NCI-H2107 (cell line): ENCODE measurements at places on chromosomes 7 and 10.
A peak's percentile ranks its signal among the peaks of the same experiment; 100 is the strongest.

DNA sequence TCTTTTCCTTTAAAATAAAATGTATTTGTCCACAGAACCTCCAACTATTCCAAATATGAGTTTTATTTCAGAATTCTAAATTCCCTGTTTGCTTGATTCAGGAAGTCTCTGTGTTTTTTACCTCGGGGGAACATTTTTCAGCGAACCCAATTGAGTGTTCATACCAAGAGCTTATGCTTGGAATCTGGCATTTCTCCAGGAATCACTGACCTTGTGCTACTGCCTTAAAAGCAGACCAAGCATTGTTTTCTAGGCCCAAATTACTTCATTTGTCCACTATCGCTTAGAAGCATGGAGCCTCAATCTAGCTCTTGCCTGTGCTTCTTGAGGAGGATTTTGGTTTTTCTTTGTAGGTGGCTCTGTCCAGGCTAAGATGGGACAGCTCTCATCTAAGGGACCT lies 59.4 kb downstream of the EBLN1 start:
- no peak for DNase-seq

- no peak for DNase-seq
Observed at GRCh38 chr10:126012485-126012884, 116.1 kb downstream of the FANK1 start.

DNA sequence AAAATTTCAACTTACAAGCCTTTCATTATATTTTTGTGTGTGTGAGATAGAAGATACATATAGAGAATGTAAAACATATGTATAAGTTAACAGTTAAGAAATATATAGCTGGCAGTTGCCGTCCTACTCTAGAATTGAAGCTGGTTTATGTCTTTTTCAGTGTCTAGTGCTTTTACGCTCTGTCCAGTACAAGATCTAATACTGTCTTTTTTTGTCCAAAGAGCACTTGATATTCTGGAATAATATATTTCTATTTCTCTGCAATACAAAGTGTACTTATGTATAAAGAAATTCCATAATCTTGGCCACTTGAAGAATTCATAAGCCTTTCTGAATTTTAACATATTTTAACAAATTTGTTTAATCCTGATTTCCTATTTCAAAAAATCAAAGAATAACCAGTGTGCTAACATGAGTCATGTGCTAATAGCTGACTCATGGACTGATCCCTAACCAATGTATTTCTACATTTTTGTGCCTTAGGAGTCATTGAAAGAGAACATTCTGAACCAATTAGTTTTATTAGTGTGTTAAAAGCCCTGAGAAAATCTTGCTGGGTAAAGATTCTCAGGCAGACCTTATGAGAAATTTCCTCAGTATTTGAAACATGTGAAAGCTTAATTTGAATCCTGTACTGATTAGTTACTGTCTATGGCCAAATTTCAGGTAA lies 73.2 kb upstream of the CCAR1 start:
- no peak for DNase-seq

DNA sequence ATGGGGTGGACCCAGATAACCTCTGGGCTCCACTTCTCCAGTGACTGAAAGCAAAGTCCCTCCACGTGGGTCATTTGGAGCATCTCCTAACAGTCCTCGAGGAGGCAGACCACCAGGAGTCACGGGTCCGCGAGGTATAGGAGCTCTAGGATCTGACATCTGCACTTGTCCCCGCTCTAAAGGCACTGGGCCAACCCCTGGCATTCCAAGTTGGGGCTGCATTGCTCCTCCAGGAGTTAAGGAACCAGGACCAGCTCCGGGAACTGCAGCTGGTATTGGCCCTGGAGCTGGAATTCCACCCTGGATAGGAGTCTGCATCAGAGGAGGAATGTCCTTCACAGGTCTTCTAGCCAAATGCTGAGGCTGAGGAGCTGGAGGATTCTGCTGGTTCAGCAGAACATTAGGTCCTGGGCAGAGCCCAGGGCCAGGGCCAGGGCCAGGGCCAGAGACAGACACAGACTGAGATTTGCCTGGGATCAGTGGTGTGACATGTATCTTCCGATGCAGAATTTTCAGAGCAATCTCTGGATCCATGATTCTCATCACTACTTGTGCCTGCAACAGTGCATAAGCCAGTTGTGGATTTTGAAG lies 827 bp downstream of the CSTF2T start:
- no peak for DNase-seq

- DNase-seq = no peak
Observed at GRCh38 chr7:106823631-106824030, 41.5 kb upstream of the PIK3CG start.

DNA sequence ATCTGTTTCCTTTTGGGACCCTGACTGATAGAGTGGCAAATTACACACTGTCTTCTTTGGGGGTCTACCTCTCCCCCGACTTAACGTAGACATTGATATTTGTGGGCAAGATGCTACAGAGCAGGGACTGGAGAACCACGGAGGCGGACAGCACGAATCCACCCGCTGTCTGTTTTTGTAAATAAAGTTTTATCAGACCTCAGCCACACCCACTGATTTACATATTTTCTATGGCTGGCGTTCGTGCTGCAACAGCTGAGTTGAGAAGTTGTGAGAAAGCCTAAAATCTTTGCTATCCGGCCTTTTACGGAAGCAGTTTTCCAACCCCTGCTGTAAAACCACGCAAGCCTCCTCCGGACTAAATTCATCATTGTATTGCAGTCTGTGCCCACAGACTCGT lies 17.2 kb upstream of the SLC35B4 start:
- no peak for DNase-seq

GRCh38 chr7:15015545-15016314 lies 113.2 kb upstream of the DGKB start:
- DNase-seq = peak; percentile 77

DNA sequence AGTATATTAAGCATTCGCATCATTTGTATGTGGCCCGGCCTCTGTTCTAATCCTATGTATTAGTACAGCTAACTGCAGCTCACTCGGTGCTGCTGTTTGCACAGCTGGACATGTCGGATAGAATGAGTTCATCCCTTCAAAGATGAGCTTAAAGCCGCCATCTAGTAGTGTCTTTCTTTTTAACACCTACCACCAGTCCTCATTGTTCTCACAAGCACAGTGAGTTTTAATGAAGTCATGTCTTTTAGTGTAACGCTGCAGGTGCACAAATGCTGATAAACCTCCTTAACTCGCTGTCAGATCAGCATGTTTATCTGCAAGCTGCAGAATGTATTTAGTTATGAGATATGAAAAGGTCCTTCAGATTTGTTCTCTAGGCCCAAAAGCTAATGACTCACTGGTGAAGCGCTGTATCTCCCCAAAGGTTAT lies 247.5 kb downstream of the MTERF1 start:
- no peak for DNase-seq

DNA sequence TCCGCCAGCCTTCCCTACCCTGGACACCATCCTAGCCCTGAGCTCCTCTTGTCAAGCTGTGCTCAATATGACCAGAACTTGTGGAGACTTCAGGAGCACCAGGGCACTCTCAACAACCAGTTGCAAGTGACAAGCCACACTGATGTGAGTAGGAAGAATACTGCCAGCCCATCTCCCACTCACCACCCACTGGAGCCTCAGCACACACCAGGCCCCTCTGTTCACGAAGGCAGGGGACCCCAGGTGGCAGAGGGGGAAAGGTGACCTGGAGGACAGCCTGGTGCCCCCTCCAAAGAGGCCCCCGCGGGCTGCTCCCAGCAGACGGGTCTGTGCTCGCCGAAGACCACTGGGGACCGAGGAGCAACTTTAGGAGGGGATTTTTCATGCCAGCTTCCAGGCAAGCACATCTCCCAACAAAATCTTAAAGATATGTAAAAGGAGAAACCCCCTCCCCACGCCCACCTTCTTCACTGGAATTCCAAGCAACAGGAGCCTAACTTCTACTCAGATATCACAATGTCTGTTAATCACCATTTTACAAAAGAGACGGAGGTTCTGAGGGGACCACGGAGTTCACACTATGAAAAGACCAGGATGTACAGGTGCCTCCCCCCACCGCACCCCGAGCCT lies 1.0 kb downstream of the MMD2 start:
- no peak for DNase-seq

DNA sequence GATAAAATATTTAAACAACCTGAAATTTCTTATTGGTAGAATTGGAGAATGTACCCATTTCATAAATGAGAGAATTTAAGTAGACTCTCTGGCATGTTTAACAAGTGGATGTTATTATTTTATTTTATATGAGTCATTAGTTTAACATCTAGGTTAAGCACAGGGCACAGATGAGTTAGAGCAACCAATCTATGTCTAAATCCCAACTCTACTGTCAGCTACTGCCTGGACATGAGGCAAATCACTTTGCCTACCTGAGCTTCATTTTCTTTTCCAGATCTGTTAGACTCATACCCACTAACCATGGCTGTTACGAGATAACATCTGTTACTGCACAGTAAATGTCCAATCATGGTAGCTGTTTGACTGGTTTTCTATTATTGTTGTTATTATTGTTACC lies 251.1 kb downstream of the INHBA start:
- no peak for DNase-seq

GRCh38 chr7:99679400-99680191 lies at the start of gene CYP3A5:
CYP3A5 (minus strand) TSS chr7:99679996; CDS start chr7:99679896, 100 bp downstream.
- no peak for DNase-seq

- no peak for DNase-seq
Observed at GRCh38 chr7:98722402-98722801, 105.3 kb downstream of the NPTX2 start.

GRCh38 chr7:87173471-87173870 lies 21.2 kb downstream of the DMTF1 start:
- no peak for DNase-seq

- no peak for DNase-seq
Observed at GRCh38 chr10:47298715-47299114, 1.3 kb upstream of the GDF10 start.

DNA sequence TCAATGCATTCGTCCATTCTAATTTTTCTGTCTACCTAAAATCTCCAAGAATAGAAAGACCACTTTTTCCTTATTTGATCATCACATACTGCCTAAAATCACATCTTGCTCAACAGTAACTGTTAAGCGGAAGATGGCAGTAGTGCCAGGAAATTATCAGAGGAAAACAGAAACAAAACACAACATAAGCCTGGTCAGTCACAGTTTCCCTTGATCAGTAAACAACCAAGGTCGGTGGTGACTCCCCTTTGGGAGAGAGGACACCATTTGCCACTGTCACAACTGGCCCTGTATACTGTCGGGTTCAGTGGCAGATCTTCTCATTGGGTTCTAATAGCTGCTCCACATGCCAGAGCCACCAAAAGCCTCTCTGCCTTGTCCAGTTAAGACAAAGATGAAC lies 106.6 kb downstream of the PLXNA4 start:
- no peak for DNase-seq

GRCh38 chr10:65194555-65194954 lies 1673.4 kb downstream of the REEP3 start:
- no peak for DNase-seq

DNA sequence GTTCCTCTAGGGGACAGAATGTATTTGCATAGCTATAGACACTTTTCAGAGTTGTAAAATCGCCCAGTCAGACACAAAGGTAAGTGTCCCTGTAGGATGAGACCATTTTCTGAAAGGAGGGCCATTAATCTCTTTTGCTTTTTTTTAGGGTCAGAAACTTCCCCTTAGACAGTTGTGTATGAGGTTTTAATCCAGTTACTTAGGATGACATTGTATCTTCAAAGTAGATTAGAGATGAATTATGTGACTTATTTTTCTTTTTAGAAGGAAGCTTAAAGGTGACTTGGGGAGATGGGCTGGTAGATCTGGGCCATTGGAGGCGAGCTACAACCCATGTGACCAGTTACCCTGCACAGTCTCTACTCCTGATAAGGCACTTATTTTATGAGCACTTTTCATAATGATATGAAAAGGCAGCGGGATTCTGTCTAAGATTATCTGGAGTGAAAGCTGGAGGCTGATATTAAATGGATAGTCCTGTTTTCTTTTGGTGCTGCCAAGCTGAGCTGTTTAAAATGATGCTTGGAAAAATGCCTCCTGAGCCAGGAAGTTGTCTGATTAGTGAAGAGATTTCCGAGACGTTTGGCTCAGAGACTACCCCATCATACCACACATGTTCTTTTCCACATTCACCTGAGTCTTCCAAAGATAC lies 264.3 kb downstream of the AUTS2 start:
- DNase-seq = no peak

DNA sequence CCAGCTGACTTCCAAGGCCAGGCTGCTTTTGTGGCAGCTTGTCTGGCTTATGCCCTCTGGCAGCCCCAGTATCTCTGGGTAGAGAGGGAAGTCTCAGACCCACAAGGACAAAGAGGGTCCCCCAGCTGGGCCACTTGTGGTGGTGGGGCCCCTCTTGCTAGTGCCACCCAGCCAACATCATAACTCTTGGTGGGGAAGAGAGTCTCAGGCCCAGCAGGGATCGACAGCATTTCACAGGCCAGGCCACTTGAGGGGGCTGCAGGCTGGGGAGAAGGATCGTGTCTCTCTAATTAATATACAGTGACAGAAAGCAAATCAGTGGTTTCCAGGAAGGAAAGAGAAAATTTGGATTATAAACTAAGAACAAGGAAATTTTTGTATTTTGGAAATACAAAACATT lies 76.0 kb downstream of the TYW1B start:
- no peak for DNase-seq

GRCh38 chr10:126459878-126460481 lies 71.7 kb upstream of the ADAM12 start:
- DNase-seq = no peak

GRCh38 chr10:44723619-44724325 lies 187.4 kb upstream of the TMEM72 start:
- no peak for DNase-seq

- no peak for DNase-seq
Observed at GRCh38 chr10:18005781-18006456, 54.2 kb downstream of the SLC39A12 start.

DNA sequence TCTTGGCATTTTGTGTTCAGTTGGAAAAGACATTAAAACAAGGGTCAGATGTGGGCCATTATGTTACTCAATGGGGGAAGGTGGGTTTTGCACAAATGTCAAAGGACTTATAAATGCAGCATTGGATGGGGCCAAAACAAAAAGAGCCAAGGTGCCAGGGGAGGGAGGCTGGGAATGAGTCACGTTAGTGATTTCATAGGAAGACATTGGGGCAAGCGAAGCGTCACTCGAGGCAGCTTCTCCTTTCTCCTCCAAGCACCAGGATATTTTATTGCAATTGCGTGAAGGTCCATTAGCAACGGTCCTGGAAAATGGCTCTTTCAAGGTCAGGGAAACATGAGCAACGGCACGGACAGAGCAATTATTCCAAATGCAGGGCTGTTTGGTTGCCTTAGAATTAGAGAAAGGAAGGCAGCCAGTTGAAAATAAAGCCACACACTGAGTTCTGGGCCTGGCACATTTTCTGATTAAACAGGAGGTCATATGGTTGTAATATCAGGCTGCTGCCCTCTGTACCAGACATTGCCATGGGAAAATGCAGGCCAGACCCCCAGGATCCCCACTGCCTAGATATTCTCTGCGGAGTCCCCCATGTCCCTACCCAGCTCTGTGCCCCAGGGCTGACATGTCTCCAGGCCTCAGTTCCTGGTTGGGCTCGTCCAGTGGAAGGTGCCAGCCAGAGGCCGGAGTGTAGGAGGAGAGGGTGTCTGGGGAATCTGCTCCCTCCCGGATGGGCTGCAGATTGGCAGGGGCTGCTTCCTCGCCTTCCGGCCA lies 63.3 kb upstream of the NANOS1 start:
- no peak for DNase-seq
